ENCODE measurements at places on chromosomes 6 and 20.

DNA sequence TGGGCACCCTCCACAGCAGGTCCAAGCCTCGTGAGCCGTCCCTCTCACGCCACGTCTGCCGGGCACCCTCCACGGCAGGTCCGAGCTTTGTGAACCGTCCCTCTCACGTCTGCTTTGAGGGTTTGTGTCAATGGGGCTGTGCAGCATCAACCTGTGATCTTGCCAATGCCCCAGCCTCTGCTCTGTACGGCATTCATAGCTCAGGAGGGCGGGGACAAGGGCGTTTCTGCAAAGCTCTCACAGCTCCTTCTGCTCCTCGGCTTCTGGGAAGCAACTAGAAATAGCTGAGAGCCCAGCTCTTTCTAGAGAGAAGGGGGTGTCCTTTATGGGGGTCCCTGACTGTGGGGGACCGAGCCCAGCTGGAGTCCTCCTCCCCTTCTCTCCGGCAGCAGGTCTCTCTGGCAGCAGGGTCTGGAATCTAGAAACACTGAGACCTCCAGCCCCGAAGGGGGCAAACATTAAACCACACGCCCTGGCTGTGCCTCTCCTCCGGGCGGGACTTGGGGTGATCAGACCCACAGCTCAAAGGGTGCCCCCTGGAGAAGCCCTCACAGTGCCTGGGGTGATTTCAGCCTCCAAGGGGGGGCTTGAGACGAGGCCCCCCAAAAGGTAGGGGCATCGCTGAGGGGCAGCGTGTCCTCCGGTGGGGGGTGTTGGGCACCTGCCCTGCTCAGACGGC lies 41.2 kb upstream of the CHRNA4 start:
- DNase-seq, result no peak

- no peak for DNase-seq
Observed at GRCh38 chr20:34736106-34736735, 32.1 kb downstream of the TP53INP2 start.

DNA sequence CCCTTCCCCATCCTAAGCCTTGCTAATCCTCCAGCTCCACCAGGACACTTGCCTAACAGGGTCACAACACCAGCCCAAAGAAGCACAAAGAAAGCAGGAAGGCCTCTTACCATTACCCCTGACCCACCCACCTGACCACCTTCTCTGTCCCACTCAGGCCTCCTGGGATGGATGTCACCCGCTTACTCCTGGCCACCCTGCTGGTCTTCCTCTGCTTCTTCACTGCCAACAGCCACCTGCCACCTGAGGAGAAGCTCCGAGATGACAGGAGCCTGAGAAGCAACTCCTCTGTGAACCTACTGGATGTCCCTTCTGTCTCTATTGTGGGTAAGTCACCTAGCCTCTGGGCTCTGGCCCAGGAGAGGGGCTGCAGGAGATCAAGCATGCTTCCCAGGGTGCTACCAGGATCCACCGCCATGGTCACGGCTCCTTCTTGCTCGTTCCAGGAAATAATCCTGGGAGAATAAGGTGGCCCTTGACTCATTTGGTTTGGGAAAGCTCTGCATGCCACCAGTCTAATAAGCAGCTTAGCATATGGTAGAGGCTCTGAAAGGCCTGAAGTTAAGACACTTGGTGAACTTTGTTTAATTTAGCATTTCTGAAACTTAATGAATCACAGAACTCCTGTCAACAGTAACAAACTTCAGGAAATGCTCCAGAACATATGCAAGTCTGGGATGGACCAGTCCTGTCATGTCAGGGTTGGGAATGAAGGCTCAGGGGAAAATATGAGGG lies 19.2 kb downstream of the ASIP start:
- no peak for DNase-seq

- no peak for DNase-seq
Observed at GRCh38 chr6:167079853-167080297, 43.0 kb upstream of the CCR6 start.

- DNase-seq, result peak; percentile 27
Observed at GRCh38 chr20:38926934-38927616, 858 bp downstream of the FAM83D start.

DNA sequence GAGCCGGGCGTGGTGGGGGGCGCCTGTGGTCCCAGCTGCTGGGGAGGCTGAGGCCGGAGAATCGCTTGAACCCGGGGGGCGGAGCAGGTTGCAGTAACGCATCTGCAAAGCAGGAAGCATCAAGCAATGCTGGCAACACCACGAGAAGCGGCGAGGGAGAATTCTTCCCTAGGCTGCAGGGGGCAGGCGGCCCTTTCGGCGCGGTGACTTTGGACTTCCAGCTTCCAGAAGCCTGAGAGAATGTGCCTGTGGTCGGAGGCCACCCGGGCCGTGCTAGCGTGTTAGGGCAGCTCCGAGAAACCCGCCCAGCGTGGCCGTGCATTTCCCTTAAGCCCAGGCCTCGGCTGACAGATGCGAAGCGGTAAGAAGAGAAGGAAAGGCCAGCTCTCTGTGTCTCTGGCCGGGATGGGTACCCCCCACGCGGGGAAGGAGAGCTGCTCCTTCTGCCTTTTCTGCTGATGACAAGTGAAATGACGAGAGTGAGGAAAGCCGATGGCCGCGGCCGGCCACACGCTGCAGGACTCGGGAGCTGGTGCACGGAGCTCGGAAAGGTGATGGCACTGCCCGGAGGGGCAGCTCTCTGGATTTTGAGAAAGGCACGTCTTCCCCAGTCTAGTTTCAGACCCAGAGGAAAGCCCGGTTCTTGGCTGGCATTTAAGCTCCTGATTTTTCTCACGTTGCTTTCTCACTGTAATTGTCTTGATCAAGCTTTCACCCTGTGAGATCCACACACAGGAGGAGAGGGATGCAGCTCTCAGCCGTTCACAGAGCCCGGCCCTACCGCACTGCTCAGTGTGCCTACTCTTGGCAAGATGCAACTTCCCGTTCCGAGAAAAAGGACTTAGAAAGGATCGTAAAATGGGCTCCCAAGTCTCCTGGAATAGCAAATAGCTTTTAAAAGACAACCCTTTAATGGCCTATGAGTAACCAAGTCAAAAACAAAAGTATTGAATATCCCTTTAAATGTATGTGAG lies 68.3 kb upstream of the EXOC2 start:
- no peak for DNase-seq
